Lower lobe of right lung (tissue), 2 donors: ENCODE measurements at places on chromosomes 2 and 18. TPM values are rescaled to one million over a fixed set of nuclear protein-coding genes. Genes with fewer than 3 reads are reported as not detected.

The DIPK1C gene
- not detected for total RNA-seq

The GALNT5 gene
- 33.9 TPM for total RNA-seq

The NEU4 gene
- not detected for total RNA-seq

DNA sequence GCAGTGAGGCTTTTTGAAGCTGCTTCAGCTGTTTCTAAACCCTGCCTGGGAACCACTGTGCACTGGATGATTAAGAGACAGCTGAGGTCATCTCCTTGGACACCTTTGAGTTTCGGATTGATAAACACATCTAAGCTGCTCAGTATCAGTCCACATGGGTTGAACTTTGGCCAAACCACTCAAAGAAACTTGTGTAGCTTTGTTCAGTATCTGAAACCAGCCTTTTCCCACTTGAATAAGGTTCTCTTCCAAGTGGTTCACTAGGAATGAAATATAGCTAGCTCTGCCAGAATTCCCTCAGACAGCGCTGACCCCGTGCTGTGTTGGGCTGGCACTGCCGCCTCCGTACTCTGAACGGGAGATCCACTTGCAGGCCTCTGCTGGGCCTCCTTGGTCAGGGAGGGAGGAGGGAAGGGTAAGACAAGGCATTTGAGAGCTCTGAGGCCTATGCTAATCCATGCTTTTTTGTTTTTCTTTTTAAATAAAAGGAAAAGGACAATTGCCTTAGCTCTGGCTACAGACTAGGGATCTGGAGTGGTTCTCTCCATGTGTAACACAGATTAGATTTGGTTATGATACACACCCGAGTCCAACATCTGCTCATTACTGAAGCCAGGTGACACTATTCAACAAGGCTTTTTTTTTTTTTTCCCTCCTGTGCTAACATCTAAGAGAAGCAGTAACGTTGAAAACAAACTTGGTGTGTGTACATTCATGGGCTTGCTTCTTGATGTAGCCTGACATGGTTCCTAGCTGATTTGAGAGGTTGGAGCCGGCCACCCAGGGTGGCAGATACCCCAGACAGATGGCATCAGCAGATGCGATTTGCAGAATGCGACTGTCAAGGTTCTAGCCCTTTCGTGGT is 67.7 kb downstream of the NCK2 start:
- no peak for DNase-seq

DNA sequence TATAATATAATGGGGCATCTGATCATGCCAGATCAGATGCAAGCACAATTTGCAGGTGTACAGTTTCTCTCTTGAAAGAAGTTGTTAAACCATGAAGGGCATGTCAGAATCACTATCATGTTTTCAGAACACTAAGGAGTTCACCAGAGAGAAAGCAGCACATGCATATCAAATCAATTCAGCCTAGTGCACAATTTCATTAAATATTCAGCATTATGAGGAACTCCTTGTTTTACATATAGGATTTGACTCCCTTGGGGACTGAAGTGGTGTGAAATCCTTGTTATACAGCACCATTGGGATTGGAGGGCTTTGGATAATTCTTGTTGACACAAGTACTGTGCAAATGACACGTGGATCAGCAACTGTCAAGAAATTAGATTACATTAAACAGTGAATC is 562.1 kb upstream of the KLHL29 start:
- DNase-seq, result no peak

The GPR45 gene
- total RNA-seq, result not detected

- peak; percentile 51 for DNase-seq
Measured at GRCh38 chr2:20649576-20649975, 1.3 kb downstream of the HS1BP3 start.

The CHN1 gene
- 16.8 TPM for total RNA-seq

DNA sequence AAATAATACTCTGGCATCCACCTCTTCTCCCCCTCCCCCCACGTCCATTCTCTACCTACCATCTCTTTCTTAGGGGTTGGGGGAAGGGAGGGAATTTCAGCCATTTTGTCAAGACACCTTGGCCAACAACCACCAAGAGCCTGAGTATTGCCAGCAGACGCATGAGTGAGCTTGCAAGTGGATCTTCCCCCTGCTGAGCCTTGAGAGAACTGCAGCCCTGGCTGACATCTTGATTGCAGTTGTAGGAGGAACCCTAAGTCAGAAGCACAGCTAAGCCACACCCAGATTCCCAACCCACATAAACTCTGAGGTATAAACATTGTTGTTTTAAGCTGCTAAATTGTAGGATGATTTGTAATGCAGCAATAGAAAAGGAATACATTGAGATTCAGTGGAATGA is 165.6 kb downstream of the TMEFF2 start:
- DNase-seq, result no peak

The LYPD1 gene
- 1.5 TPM for total RNA-seq

DNA sequence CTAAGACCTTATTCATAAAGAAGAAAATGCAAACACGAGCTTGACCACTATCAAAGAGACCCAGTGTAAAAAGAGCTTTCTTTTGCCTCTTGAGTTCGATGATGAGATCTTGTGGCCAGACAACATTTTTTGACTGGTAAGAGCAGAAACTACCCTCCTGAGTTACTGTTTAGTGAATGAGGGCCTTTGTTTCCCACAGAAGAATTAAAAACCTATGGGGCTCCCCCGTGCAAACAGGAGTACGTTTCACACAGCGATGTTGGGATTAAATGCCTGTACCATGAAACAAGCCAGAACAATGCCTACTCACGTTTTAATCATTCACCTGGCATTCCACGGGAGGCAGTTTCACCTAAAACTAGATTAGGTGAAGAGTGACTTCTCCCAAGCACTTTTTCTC is 36.0 kb downstream of the MYCN start:
- DNase-seq, result no peak

- no peak for DNase-seq
Measured at GRCh38 chr2:99689145-99689742, 199.4 kb upstream of the REV1 start.

The SLC5A7 gene
- 0.30 TPM for total RNA-seq

DNA sequence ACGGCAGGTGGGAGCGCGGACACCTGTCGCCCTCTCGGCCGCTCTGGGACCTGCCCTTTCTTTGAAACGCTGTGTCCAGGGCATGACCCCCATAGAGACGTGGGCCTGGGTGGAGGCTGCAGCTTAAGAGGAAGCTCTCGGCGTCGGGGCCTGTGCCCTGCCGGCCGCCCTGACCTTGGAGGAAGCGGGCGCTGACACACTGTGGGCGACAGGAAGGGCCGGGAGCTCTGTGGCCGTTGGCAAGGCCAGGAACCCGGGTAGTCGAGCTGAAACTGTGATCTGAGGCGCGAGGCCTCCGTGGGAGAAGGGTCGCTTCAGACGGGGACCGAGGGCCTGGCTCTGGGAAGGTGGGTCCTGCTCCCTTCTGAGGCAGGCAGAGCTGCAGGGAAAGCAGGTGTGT is 28.2 kb downstream of the KCNG2 start:
- peak; percentile 69 for DNase-seq

DNA sequence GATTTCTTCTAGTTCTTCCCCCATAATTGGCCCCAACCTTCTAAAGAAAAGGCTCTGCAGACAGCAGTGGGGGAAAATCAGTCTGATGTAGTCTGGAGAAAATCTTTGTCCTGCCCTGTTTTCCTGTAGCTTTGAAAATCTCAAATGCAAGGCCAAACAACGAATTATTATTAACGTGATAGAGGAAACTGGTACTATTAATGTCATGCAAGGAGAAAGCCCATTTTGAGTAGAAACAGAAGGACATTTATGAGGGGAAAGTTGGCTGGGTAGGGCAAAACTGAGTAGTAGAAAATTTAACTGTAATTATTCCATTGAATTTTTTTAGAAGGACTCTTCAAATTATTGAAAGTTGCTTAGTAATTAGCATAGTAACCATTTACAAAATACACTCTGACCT is 98.8 kb downstream of the FMNL2 start:
- DNase-seq, result no peak

The IL1RL1 gene
- 69.6 TPM for total RNA-seq

The SLC14A1 gene
- total RNA-seq, result 21.8 TPM

GRCh38 chr2:37631292-37631691 is 40.1 kb downstream of the CDC42EP3 start:
- no peak for DNase-seq

DNA sequence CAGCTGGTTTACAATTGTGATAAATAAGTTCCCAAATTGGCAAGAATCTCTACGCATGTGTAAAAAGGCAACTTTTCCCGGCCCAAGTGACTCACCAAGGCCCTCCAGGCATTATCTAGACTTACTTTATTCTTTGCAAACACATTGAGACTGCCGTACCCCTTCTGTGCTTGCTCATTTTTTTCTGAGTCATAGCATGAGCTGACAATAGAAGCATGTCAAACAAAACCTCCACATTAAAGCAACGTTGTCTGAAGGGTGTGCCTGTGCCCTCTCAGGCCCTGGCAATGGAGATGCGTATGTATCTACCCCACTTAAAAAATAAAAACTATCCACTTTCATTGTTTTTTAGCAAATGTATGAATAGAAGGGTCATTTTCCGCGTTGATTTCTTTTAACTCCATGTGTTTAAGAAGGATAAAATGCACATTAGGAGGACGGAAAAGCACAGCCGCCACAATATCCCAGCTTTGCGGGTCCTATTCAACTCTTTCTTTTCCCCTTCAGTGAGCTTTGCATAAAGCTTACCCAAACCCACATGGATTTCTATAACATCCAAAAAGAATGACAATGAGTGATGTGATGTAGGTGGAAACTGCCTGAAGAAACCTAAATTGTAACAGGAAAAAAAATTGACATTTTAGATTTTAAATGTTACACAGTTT is 298.2 kb downstream of the CDCA7 start:
- DNase-seq, result no peak

DNA sequence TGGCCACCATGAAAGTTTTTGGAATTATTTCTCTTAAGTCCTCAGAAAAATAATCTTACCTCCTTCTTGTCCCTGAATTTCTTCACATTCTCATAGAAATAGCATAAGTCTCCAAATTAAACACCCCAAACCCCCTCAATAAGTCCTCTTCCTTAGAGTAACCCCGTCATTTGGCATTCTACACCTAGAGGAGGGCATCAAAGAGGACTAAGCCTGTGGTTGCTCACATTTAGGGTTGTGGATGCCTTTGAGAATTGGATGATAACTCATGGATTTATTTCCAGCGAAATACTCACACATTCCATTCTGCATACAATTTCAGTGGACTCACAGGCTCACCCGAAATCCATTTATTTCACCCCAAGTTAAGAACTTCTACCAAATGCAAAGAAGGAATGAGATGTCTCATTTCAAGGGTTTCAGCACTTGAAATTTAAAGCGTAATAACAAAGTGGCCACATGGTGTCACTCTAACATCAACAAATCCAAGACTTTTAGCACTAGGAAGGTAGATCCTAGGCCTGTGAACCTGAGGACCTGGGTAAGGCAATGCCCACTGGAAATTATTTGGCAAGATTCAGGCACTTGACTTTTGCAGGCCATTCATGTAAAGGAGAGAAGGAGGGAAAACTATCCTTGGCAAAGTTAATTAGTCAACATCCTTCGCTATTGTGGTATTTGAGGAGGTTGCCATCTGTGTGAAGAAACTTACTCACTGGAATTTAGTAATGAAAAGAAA is 24.6 kb downstream of the DYTN start:
- no peak for DNase-seq

DNA sequence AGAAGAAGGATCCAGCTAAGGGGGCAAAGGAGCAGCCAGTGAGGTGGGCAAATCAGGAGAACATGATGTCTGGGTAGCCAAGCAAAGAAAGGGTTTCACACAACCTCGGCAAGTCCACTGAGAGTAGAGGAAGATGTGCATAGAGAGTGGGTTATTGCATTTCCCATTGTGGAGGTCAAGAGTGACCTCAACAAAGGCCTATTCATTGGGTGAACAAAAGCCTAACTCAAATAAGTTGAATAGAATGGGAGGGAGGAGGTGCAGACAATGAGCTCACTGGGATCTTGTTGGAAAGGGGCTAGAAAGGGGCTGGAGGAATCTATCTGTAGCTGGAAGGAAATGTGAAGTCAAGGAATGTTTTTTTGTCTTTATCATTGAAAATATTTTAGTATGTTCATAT is 14.0 kb upstream of the PDCL3 start:
- DNase-seq, result no peak

DNA sequence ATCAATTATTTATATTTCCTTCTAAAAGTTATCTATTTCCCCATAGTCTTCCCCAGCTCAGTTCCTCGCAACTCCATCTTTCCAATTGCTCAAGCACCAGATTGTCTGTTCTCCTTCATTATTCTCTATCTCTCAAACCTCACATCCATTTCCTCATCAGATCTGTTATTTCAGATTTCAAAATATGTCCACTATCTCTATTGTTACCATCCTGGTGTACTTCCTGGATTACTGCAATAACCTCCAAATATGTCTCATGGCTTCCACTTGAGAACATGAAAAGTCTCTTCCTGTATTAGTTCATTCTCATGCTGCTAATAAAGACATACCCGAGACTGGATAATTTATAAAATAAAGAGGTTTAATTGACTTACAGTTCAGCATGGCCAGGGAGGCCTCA is 641.7 kb upstream of the ZEB2 start:
- DNase-seq, result no peak

DNA sequence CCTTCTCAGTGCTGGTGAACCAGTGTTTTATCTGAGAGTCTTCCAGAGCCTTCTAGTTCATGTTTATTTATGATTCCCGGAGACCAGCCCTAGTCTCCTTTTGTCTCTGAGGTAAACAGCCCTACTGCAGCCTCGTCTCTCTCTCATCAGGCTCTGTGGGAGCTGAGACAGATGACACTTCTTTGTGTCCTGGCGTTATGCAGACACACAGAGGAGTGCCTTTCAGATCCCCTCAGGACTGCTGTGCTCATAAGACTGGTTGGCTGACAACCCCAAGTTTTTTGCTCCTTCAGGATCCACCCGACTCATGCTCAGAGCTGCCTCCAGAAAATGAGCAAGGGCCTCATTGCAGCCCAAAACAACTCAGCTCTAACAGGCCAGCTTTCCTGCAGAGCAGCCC is 523.8 kb upstream of the SPHKAP start:
- DNase-seq, result no peak

The CCDC74B gene
- total RNA-seq, result 7.2 TPM

The UGT1A8 gene
- not detected for total RNA-seq

The RGPD5 gene
- 84.4 TPM for total RNA-seq

- no peak for DNase-seq
Measured at GRCh38 chr2:62453955-62454354, 52.0 kb downstream of the TMEM17 start.

The IKZF2 gene
- 16.5 TPM for total RNA-seq

The AOX1 gene
- total RNA-seq, result 36.7 TPM

The SKOR2 gene
- total RNA-seq, result not detected

DNA sequence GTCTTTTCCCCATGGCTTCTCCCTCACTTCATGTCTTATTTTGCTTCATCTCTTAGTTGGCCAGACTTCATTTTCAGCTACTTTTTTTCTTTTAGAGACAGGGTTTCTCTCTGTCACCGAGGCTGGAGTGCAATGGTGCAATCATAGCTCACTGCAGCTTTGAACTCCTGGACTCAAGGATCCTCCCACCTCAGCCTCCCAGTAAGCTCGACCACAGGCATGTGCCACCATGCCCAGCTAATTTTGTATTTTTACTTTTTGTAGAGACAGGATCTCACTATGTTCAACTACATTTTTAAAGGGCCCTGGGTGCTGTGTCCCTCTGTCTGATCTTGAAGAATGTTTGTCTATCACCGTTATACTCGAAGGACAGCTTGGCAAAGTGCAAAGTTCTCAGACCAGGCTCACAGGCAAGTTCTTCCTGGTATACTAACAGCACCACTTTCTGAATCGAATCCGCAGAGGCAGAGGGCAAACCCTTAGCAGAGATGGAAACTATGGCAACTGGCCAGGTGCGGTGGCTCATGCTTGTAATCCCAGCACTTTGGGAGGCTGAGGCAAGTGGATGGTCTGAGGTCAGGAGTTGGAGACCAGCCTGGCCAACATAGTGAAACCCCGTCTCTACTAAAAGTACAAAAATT is 60.9 kb downstream of the SOWAHC start:
- DNase-seq, result no peak

The SPP2 gene
- not detected for total RNA-seq

- DNase-seq, result no peak
Measured at GRCh38 chr18:5389356-5389755, 93.8 kb upstream of the ZBTB14 start.

The ARHGAP28 gene
- total RNA-seq, result 13.1 TPM
